ENCODE measurements at places on chromosomes 6 and 20.

GRCh38 chr6:111734068-111735061 is 128.7 kb upstream of the TRAF3IP2 start:
- DNase-seq: no peak

DNA sequence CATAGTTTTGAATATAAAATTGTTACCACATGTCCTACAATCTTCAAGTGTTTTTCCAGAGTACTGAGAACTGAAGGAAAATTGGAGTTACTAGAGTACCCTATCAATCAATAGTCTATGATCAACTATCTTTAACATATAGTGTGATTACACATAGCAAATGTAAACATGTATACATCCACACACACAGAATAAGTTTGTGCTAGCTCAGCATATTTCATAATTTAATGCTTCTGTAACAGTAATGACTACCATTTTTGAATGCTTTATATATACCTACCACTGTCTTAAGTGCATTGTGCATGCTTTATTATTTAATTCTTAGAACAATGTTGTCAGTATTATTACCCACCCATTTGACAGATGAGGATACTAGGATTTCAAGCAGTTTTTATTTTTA is 523.9 kb downstream of the HAO1 start:
- DNase-seq: no peak

DNA sequence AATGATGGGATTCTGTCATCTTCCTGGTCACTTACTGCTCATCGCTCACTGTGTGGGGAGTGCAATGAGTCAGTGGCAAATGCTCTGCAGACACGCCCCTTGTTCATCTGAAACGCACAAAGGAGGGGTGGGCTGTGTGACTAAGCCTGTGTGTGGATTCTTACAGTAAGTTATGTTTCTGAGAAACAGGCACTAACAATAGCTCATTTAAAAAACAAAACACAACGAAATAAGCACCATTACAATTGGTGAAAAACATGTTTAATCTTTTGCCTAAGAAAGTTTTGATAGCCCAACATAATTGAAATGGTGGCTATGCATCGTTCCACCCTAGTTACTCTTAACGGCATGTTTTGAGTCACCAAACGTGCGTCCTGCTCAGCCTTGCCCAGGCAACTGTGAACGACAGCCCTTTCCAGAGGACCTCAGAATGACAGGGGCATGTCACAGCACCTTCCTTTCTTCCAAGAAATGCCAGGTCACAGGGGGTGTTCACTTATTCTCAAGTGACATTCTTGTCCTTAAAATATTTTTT is 118.4 kb upstream of the SGK1 start:
- DNase-seq: no peak

- DNase-seq: no peak
Measured at GRCh38 chr6:161876231-161876630, 602.4 kb upstream of the AGPAT4 start.

DNA sequence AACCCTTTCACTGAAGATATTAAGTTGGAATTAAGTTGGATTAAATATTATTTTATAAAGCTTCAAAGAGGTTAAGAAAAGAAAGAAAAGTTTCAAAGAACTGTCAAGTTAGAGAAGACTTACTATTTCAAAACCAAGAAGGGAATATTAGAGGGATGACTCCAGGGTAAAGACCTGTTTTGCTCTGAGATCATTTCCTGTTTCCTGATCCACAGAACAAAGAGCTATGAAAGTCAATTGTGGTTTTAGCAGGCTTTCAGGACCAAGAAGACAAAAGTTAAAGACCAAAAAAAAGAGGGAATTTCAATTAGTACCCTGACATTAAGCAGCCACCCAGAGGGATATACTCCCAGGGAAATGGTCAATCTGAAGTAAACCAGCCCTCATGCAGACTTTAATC is 19.4 kb downstream of the ESF1 start:
- DNase-seq: no peak
